Mammary epithelial cell (primary cell): ENCODE measurements at places on chromosomes 1 and 21. TPM values are rescaled to one million over a fixed set of nuclear protein-coding genes. Genes with fewer than 3 reads are reported as not detected.

The ITLN1 gene
- not detected in 2 replicates for total RNA-seq

The SELENOF gene
- 103 TPM for total RNA-seq

The LYPD8 gene
- 1.2 TPM for total RNA-seq

The SGIP1 gene
- not detected in 2 replicates for total RNA-seq

The TGFB2 gene
- total RNA-seq, result 39.6 and 64.9 TPM in 2 replicates

The USH2A gene
- total RNA-seq, result not detected in 2 replicates

The FCAMR gene
- total RNA-seq, result not detected

The LCK gene
- total RNA-seq, result not detected

The EPHA10 gene
- total RNA-seq, result not detected in 2 replicates

The CCDC190 gene
- total RNA-seq, result 0.33 TPM

The LDLRAP1 gene
- total RNA-seq, result 23.0 TPM

The LDLRAD1 gene
- total RNA-seq, result not detected in 2 replicates

The CGN gene
- 1.7 and 3.7 TPM in 2 replicates for total RNA-seq

The NCF2 gene
- 8.5 and 14.4 TPM in 2 replicates for total RNA-seq

The C1orf185 gene
- total RNA-seq, result not detected

The C1QA gene
- total RNA-seq, result not detected

The DAP3 gene
- 93.9 TPM for total RNA-seq

The KRTAP19-1 gene
- not detected for total RNA-seq

The MSH4 gene
- 0.75 and 1.0 TPM in 2 replicates for total RNA-seq

The SPATA45 gene
- not detected in 2 replicates for total RNA-seq

The PGM1 gene
- total RNA-seq, result 177 TPM

The SHE gene
- 0.33 TPM for total RNA-seq

The SERTAD4 gene
- 1.3 and 4.8 TPM in 2 replicates for total RNA-seq

The VASH2 gene
- total RNA-seq, result 0.68 TPM in 1 of 2 replicates, not detected in the other

The IL10 gene
- not detected for total RNA-seq

The HFM1 gene
- total RNA-seq, result not detected in 2 replicates

The GPR52 gene
- total RNA-seq, result 3.2 TPM

The DYNLT5 gene
- not detected for total RNA-seq

The OR2T2 gene
- not detected in 2 replicates for total RNA-seq

The PRUNE1 gene
- 16.3 TPM for total RNA-seq

The REN gene
- not detected for total RNA-seq

The MTARC2 gene
- 3.7 TPM for total RNA-seq

The PRCC gene
- total RNA-seq, result 22.2 TPM

The CNST gene
- total RNA-seq, result 12.0 TPM
